ENCODE measurements at places on chromosomes 3 and 15.

DNA sequence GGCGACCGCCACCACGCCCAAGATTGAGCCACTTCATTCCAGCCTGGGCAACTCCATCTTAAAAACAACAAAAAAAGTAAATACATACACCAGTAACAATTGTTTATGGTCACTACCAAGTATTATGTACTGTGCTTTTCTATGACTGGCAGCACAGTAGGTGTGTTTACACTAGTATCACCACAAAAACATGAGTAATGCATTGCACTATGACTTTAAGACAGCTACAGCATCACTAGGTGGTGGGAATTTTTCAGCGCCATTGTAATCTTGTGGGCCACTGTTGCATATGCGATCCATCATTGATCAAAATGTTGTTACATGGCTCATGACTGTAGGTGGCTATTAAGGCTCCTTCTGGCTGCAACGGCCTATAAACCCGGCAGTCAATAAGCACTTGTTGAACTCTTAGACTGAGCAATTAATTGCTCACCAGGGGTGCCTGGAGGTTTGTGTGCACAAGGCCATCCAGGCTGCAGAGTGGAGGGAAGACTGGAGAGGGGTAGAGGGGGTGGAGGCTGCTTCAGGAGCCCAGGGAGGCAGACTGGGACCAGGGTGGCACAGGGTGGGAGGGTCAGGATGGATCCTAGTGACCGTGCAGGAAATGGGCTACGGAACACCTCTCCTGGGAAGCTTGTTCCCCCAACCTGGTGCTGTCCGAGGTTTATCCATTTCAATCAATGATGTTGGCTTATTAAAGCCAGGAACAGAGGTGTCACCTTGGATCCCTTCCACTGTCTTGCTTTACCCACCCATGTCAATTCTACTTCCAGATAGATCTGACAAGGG lies 17.9 kb upstream of the COPG1 start:
- no peak for DNase-seq

GRCh38 chr3:171457607-171458061 lies 2.6 kb downstream of the TNIK start:
- no peak for DNase-seq

DNA sequence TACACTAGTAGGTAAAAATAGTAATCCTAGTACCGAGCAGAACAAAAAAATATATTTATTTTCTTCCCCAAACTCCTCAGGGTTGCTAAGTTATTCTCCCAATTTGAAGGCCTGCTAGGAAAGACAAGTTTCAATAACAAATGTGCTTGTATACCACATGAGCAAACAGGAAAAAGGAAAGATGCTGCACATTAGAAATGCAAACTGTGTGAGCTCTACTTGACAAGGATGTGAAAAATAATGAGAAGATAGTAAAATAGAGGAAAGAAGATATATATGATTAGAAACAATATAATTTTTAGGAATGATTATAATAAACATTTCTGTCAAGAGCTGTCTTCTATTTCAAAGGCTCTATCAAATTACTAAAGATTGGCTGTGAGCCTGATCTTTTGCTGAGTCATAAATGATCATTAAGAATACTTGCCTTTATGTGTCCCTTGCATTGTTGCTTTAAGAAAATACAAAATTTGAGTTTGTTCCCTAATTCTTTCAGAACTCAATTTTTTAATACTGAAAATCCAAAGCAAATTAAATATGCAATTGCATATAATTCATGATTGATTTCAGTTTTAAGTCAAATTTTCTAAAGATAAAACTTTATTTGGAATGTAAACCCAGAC lies 174.2 kb downstream of the NEK10 start:
- DNase-seq, result no peak

DNA sequence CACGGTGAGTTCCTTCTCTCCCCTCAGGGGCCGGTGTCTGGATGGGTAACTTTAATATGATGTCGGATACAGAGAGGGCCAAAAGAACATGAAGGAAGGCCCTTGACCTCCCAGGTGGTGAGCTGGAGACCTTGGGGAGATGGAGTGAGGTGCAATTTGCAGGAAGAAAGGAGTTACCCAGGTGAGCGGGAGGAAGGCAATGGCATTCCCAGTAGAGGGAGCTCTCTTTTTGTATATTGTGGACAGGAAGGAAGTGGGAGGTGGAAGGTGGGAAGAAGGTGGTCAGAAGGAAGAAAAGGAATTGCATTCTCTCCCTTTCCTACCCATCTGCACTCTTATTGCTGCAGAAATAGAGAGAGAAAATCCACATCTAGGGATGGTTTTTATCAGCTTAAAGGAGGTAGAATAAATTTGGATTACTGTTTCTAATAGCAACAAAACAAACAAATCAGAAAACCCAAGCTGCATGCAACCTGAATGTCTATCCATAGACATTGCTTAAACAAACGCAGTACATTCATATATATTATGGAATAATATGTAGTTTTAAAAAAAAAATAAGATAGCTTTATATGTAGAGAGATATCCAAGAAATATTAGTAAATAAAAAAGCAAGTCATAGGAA lies 169.0 kb upstream of the TSC22D2 start:
- no peak for DNase-seq

DNA sequence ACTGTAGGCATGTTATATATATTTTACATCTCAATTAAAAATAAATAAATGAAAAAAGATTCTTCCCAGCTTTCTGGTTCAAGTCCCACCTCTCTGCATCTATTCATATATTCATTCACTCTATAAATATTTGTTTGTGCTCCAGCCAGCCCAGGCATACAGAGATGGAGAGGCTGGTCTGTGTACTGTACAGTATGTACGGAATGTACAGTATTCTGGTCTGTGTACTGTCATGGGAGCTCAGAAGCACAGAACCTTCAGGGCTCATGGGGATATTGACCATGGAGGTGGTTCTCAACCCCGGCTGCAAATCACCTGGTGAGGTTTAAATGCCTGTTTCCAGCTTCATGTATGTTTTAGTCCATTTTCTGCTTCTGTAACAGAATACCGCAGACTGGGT lies 13.8 kb downstream of the CORO2B start:
- DNase-seq, result no peak

- DNase-seq, result no peak
These were observed 342.1 kb upstream of the GRM7 start for GRCh38 chr3:6518709-6519345.

- no peak for DNase-seq
These were observed 184.1 kb upstream of the HES1 start for GRCh38 chr3:193951859-193952258.

DNA sequence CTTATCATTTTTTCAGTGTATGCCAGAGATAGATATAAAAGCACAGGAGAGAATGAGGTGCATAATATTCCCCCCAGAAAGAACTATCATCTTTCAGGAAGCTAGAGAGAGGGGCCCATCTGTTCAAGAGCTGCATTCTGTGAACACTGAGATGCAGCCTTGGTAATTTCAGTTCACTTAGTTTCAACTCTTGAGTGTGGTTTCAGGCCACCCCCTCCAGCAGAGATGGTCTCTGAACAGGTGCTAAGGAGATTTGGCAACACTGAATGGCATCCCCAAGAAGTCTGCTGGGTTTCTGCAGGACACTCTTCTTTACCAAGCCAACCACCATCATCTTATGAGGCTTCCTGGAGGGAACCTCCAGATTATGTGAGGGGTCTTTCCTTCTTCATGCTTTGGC lies 30.4 kb upstream of the LIMD1 start:
- DNase-seq, result no peak

GRCh38 chr3:73952781-73953180 lies 328.0 kb upstream of the PDZRN3 start:
- DNase-seq, result no peak

GRCh38 chr15:80620931-80621330 lies 74.2 kb upstream of the ABHD17C start:
- DNase-seq, result no peak

DNA sequence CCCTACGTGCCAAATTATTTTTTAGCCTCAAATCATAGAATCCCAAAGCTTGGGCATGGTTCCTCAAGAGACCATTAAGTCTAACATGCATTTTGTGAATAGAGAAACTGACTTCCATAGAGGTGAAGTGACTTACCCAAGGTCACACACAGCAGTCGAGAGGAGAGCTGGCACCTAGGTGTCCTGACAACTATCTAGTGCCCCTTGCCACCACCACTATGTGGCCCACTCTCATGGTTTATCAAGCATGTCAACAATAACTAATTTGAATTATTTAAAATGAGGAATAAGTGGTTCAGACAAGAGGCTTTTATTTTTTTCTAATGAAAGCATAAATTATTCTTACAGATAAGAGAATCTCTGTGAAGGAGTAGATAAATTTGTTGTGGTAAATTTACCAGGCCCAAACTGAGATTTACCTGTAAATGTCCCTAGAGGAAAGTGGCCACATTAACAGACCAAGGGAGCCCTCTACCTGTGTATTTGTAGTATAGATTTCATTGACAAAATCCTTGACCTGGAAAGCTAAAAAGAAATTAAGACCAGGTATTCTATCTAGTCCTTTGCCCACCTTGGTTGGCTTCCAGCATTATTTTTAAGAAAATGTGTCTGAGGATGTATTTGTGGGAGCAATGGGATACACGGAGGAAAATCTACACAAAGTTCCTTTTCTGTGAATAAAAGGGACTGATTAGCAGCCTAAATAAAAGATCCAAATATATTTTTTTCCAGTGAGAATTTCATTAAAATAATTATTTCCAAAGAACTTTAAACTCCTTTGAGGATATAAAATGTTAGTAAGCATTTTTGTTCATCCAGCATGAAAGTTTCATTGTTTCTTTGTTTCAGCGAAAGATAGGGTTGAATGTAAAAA lies 49.1 kb downstream of the IQCH start:
- peak; percentile 17 for DNase-seq

- DNase-seq, result no peak
These were observed 104.4 kb upstream of the CCDC54 start for GRCh38 chr3:107272885-107273284.

GRCh38 chr3:59563072-59563605 lies 513.3 kb upstream of the CFAP20DC start:
- no peak for DNase-seq

DNA sequence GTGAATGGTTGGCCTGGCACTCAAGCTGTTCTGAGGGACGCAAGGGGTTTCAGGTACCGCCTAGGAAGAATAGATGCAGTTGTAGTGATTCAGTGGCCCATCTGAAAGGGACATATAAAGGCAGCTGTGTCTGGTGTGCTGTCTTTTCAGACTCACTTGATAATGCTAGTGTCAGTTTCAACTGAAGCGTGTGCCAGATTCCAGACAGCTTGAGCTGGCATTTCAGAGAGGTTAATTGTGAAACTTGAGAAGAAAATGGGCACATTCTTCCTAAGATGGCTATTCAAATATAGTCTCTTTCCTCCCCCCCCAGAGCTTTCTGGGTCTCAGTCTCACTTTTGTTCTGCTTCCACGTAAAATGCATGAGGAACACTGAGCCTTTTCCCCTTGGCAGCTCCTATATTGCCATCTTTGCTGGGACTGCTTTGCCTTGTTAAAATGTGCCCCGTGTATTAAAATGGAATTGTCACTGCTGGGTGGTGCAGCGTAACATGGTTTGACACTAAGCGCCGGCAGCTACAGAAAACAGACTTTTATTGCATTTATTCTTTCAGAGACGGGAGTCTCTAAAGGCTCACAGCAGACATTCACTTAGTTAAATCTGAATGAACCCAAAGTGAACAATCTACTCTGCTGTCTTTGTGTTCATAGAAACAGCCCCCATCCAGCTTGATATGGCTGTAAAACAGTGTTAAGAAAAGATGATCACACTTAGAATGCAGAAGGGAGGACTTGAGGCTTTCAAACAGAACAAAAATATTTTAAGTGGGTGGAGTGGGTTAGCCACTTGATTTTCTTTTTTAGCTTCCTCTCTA lies 478.7 kb downstream of the RBMS3 start:
- no peak for DNase-seq

- no peak for DNase-seq
These were observed 42.3 kb downstream of the PSMD6 start for GRCh38 chr3:63980830-63981498.

DNA sequence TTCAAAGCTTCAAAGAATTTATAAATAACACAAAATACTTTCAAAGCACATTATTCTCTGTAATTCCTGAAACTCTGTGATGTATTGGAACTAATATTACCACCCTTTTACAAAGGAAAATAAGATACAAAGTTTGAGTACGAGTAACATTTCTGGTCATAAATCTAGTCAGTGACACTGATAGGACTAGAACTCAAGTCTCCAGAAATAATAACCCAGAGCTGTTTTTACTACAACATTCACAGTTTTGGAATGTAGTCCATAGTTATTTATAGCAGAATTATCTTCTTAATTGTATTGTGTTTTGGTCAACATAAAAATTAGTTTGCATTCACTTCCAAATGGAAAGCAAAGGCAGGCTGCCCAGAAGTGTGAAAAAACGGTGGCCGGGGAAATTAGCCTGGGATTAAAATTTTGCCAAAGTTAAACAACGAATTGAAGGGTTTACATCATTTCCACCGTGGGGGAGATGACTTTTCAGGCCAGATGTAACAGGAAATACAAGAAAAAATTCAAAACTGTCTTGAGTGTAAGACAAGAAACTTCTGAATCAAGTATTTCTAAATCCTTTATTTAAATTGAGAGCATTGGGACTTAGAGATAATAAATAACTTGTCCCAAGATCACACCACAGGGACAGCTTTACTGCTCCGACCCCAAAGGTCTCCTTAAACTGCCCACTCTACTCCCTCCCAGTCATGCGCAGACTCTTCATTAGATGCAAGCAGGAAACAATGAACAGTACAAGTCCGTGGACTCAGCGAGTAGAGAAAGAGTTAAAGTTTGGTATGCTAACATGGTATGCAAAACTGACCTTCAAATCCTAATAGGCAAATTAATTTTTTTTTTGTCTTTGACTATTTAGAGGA lies 74.3 kb upstream of the VGLL4 start:
- no peak for DNase-seq

DNA sequence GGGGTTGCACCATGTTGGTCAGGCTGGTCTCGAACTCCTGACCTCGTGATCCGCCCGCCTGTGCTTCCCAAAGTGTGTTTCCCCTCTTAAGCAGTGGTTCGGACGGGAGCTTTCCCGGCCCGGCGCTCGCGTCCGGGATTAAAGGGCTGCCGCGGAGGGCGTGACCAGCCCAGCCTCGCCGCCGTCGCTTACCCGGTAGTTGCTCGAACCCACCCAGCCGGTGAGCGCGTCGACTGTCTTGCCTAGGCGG lies 513 bp downstream of the CLASP2 start:
- no peak for DNase-seq

GRCh38 chr3:174356596-174356995 lies 502.5 kb upstream of the NAALADL2 start:
- DNase-seq, result no peak
